Activated CD8-positive, alpha-beta memory T cell treated with anti-CD3 and anti-CD28 coated beads for 4 hours (primary cell): ENCODE measurements at places on chromosomes 3 and 15.

DNA sequence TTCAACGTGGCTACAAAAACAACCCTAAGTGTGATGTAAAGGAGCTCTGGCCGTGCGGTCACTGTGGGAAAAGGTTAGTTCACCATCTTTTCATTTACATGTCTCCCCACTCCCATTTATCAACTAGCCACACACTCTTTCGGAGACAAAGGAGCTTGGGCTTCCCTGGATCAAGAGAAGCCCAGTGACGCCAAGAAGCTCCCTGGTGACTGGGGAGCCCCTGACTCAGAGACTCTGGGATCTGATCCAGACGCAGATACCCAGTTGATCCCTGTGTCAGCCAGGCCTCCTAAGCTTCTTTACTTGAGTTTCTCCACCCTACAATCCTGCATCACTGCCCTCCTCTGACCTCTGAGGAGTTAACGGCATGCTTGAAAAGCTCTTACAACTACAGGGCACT lies 43.9 kb downstream of the HEG1 start:
- no peak for DNase-seq

- DNase-seq = no peak
These were observed 150.5 kb downstream of the MINAR1 start for GRCh38 chr15:79582650-79583049.

GRCh38 chr3:145953316-145953715 lies 207.7 kb downstream of the PLOD2 start:
- no peak for DNase-seq

- no peak for DNase-seq
These were observed 326.3 kb downstream of the CHL1 start for GRCh38 chr3:522888-523287.

- no peak for DNase-seq
These were observed 762 bp downstream of the NCK1 start for GRCh38 chr3:136862617-136863322.

DNA sequence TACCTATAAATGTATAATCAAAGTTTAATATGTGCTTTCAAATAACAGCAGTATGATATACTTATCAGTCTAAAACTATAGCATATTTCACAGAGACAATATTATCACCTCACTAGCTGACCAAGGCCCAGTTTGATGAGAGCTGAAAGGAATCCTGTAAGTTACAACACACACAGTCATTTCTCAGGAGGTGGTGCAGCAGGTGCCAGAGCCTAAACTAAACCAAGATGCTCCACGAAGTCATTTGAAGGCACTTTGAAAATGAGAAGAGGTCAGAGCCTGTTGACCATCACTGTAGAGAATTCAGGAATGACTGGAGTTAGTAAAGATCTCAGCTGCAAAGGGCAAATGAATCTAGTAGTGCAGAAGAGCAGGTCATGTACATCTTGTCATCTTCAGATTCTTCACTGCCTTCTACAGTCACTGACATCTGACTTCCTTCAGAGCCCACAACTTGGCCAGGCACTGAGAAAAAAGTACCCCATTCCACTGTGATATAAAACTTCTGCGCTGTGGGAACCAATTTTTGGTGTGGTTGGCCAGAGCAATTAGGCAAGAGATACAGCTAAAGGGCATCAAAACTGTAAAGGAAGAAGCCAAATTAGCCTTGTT lies 7.9 kb downstream of the GBE1 start:
- no peak for DNase-seq

DNA sequence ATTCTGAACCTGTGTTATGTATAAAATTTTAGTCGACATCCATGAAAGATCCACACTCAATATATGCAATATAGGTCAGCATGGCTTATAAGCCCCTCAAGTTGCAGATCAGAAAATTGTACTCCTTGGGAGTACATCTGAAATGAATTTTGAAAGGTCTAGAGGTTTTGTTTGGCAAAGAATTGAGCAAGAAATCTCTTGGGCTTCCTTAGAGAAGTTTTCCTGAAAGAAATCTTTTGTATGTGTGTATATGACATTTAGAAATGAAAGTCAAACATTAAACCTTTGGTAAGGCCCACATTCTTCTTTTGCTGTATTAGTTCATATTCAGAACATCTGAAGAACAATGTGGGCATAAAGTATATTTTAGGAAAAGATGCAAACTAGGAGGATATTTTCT lies 1006.6 kb downstream of the NAALADL2 start:
- DNase-seq = no peak

DNA sequence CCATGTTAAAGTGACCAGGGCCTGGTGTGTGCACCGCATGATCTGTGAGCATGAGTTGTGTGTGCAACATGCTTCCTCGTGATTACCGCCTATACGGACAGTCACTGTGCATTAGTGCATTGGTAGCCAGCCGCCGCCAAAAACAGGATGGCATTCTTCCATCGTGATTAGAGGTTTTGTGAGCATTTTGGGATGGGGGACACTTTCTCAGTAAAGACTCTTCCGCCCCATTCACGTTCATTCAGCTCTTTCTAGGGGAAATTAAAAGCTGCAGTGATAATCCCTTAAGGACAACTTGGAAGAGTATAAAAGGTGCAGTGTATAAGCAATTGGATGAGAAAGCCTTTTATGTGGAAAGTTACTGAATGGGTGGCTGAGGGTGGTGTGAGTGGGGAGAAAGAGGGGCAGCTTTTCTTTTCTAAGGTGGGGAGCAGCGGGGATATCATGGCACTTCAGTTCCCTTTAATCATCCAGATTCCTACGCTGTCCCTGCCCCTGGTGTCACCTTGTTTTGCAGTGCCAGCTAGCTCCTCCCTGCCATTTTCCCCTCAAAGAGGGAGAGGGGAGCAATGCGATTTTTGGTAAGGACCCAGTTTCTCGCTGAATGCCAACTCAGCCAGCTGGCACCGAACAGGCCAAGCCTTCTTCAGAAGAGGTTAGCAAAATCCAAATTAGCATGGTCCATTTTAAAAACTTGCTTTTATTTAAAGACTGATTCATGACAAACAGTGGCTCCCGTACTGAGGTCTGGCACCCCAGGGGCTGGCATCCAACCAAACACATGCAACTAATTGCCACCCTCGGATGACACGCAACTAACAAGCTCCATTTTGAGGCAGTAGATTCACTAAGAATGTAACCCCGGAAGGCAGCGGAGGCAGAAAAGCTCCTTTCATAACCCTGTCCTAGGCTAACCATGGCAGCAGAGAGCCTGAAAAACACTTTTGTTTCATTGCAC lies 447.8 kb downstream of the FHIT start:
- DNase-seq = no peak

GRCh38 chr15:52529341-52529924 lies 753 bp upstream of the MYO5A start:
- DNase-seq = no peak

DNA sequence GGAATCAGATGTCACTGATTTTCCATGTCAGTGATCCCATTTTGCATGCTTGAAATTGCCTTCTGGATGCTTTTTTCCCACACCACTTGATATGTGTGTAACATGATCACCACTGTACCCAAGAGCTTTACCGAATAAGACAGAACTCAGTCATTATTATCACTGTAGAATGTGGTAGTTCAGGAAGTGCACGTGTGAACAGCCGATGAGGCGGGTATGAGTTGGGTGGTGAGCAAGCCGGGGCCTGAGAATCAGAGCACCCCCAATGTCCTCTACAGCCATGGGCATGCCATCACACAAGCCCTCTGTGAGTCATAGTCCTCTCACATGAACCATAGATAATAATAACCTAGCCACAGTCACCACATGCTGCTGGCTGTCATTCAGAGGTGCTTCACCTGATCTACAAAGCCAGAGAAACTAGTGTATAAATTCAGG lies 470.8 kb downstream of the SOX2 start:
- no peak for DNase-seq

GRCh38 chr15:47136236-47136635 lies 581.1 kb upstream of the SEMA6D start:
- no peak for DNase-seq

DNA sequence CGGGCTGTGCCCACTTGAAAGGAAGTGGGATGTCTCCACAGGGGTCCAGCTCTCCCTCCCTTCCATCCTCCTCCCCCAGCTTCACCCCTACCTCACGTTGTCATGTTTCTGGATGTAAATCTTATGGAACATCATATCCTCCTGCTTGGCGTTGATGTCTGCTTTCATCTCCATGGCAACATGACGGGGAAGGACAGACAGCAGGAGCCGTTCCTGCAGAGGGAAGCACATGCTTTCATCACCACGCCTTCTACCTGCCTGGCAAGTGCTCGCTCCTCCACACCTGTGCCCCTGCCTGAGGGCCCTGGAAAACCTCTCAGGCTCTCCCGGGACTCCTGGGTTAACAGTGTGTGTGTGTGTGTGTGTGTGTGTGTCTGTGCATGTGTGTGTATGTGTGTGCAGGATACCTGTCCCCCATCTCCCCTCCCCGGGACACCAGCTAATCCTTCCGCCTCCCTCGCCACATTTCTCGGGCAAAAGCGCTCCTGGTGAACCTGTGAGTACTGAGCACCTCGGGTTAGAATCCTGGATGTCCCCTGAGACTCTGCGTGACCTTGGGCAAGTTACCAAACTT lies 101.1 kb downstream of the ADCY5 start:
- DNase-seq = no peak

DNA sequence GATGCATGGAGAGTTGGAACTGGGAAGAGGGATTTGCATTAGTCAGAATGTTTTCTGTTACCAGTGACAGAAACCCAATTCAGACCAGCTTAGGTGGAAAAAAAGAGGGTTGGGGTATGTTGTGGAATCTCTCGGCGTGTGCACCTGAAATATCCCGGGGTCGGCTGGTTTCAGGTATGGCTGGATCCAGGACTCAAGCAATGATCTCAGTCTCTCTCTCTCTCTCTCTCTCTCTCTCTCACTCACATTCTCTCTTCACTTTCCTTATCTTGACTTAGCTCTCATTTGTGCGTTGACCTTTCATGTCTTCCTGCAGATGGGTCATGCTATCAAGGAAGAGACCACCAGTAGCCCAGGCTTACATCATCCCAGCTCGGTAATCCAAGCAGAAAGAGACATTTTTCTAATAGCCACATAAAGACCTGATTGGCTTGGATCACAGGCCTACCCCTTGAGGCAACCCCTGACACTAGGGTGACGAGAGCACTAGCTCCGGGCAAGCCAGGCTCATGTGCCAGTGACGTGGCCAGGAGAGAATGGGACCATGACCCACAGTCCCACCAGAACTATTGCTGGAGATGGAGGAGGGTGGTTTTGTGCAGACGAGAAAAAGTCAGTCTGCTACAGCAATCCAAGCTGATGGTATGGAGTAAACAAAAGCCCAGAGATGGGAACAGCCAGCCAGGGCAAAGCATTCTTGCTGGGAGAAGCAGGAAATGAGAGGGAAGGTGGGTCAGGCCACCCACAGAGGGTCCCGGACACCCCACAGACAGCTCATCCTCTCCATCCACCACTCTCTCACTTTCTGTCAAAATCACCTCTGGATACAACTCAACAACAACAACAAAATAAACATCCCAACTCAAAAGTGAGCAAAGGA lies 91.7 kb downstream of the CHSY1 start:
- no peak for DNase-seq

DNA sequence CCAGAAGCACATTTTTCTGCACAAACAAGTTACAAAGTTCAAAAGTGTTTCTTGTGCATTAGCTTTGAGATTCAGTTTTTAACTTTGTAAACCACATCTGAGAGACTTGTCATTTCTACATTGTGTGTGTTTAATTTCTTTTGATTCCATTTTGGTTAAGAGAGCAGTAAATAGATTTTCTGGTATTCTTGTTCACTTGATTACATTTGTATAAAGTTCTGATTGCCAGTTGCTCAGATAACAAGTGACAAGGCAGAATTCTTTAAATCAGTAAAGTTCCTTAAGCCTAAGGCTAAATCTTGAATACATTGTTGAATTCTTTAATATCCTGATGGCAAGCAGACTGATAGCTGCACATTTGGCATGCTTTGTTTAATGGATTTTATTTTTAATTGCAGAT lies 3.1 kb upstream of the FBXO22 start:
- DNase-seq = no peak

DNA sequence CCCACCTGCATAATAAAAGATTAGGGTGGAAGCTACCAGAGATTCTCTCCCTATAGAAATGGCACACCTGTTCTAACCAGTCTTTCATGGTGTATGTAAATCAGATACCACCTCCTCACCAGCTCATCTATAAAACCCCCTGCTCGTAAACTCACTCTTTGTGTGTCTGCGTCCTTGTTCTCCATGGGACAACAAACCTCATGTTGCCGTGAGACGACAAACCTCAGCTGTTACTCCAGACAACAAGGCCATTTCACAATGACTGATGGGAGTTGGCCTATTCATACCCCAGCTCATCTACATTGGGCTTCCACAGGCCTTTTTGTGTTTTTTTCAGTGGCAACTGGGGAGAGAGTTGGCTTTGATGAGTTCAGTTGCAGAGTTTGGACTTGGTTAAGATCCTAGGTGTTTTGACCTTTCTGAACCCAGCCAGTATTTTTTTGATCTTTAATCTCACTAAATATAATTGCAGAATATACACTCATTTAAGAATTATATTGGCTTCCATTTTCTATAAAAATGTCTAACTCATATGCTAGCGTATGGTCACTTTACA lies 96.6 kb upstream of the LRIG1 start:
- no peak for DNase-seq
